ENCODE measurements at places on chromosomes 11 and 22.

GRCh38 chr11:19953909-19954308 is 206.4 kb downstream of the DBX1 start:
- no peak for DNase-seq

- no peak for DNase-seq
Measured at GRCh38 chr11:117612177-117612576, 184.8 kb downstream of the DSCAML1 start.

DNA sequence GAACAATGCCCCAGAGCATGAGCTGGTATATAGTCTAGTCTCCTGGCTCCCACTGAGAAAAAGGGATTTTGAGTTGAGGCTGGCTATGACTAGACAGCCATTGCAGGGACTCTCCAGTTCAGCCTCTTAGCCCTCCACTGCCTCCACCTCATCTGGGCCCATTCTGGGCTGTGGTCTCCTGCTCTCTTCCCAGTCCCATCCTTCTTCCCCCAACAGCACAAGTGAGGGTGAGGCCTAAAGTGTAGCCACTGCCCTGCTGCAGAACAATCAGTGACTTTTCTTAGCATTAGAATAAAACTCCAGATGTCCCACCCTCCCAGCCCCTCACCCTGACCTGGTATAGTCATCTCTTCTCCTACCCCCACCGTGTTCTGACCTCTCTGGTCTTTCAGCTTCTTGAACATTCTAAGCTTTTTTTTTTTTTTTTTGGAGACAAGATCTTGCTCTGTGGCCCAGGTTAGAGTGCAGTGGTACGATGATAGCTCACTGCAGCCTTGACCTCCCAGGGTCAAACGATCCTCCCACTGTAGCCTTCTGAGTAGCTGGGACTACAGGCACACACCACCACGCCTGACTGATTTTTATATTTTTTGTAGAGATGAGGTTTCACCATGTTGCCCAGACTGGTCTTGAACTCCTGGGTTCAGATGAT is 4.3 kb downstream of the MED15 start:
- DNase-seq: no peak

DNA sequence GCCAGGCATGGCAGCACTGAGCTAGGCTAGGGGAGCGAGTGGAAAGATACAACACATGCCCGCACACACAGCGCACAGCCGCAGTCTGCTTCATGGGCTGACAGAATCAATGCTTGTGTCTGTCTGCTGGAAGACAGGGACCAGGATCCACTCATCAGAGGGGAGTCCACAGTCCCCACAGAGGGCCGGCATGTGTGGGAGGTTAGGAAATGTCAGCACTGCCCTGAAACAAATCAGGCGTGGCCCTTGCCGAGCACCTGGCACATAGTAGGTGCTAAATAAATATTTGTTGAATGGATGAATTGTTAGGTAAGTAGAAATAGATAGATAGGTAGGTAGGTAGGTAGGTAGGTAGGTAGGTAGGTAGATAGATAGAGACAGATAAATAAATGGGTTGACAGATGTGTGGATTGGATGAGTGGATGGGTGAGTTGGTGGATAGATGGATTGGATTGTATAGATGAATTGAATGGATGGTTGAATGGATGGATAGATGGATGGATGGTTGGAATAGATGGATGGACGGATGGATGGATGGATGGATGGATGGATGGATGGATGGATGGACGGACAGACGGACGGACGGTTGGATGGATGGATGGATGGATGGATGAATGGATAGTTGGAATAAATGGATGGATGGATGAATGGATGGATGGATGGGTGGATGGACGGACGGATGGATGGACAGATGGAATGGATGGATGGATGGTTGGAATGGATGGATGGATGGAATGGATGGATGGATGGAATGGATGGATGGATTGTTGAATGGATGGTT is 3.3 kb downstream of the SLC22A12 start:
- DNase-seq: no peak

- DNase-seq: no peak
Measured at GRCh38 chr11:14082338-14082737, 119.8 kb downstream of the SPON1 start.

DNA sequence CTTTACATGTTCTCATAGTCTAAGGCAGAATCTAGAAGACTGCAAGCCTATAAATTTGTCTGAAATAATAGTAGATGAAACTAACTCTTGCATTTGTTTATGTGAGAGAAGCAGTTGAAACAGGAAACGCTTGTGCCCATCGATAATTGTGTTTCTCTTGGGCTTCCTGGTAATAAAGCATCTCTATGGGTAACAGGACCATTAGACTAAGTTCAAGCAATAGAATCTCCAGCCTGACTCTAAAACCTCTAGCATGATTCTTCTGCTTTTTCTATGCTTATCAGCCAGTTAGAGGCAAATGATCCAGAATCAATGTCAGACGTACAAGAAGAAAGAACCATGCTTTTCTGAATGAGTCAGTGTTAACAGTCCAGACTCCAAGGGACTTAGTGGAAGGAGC is 1734.4 kb downstream of the LRRC4C start:
- DNase-seq: no peak

DNA sequence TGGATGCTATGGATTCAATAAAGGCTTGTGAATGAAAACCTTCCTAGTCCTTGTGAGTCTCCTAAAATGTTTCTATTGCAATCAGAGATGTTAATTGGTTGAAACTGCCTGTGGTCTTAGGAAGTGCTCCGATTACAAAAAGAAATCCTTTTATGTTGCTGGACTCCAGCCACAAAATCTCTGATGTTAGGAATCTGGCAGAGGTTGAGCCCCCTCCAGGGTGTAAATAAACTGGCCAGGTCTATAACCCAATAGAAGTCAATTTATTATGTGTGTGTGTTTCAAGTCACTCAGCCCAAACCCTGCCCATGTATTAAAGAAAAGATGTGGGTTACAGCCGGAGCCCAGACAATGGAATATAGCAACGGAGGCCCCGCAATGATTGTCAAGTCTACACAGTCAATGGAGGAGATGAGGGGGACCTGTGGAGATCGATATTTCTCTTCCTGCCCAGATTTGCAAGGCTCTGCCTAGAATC is 218.1 kb upstream of the SORL1-AS1 start:
- DNase-seq: no peak

GRCh38 chr22:43011079-43011478 is 3.9 kb downstream of the PACSIN2 start:
- no peak for DNase-seq

- no peak for DNase-seq
Measured at GRCh38 chr22:48957311-48957986, 870.2 kb downstream of the BRD1 start.

DNA sequence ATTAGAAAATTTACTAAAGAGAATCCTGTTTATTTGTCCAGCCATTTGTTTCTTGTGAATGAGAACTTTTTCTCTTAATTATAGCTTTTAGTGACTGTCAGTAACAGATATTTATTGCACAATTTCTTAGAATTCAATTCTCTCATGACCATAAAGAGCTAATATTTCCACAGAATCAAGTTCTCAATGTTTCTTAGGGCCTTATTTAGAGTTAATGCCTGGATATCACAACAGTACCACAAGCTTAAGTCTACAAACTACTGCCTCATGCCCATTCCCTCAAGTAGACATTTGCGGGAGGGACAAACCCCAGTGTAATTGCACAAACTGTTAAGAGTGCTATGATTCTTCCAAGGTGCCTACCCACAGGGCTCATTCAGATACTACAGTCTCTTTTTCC is 199.7 kb upstream of the POU2AF2 start:
- DNase-seq: no peak

GRCh38 chr11:127966821-127967220 is 620.5 kb downstream of the ETS1 start:
- no peak for DNase-seq

DNA sequence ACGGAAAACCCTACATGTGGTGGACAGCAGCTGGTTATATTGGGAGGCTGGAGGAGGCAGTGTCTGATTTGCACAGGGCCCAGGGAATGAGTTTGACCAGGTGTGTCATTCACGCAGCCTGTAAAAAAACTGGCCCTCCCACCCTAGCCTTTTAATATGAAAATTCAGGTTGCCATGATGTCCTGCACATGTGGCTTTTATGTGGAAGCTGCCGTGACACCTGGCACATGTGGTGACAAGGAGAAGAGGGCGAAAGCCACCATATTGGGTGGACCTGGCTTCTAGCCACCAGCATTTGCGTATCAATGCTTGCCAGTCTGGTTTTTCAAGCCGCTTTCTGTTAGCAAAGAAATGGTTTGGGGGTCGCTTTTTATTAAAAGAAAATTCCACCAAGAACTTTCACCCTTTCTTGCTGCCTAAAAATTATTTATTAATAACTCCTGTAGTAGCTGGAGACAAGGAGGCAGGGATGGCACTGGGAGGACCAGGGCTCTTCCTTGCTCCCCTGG is 43.4 kb downstream of the ZNF280B start:
- no peak for DNase-seq

DNA sequence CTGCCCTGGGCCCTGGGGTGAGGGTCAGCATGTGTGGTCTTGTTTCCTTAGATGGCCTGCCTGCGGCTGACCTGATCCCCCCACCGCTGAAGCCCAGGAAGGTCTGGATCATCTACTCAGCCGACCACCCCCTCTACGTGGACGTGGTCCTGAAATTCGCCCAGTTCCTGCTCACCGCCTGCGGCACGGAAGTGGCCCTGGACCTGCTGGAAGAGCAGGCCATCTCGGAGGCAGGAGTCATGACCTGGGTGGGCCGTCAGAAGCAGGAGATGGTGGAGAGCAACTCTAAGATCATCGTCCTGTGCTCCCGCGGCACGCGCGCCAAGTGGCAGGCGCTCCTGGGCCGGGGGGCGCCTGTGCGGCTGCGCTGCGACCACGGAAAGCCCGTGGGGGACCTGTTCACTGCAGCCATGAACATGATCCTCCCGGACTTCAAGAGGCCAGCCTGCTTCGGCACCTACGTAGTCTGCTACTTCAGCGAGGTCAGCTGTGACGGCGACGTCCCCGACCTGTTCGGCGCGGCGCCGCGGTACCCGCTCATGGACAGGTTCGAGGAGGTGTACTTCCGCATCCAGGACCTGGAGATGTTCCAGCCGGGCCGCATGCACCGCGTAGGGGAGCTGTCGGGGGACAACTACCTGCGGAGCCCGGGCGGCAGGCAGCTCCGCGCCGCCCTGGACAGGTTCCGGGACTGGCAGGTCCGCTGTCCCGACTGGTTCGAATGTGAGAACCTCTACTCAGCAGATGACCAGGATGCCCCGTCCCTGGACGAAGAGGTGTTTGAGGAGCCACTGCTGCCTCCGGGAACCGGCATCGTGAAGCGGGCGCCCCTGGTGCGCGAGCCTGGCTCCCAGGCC is 12.7 kb downstream of the TMEM121B start:
- DNase-seq: no peak

GRCh38 chr22:21867528-21868266 is at the start of gene MAPK1:
TSS of gene MAPK1 (minus strand) at chr22:21867645. CDS start at chr22:21867440, 205 bp downstream.
- peak; percentile 90 for DNase-seq

DNA sequence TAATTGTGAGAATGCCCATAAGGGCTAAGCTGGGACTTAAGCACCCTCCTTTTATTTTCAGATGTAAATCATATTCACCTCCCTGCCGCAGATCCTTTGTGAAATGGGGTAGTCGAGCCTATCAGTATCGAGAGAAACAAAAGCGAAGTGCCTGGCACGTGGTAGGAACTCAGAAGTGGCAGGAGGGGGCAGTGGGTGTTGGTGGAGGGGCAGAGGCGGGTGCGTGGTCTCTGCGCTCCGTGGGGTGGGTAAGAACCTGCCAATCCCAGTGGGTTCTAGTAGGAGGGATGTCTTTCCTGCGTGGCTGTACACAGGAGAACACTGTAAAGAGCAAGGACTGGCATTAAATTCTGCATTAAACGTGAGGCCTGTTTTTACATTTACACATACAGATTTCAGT is 21.8 kb upstream of the PARVB start:
- no peak for DNase-seq

DNA sequence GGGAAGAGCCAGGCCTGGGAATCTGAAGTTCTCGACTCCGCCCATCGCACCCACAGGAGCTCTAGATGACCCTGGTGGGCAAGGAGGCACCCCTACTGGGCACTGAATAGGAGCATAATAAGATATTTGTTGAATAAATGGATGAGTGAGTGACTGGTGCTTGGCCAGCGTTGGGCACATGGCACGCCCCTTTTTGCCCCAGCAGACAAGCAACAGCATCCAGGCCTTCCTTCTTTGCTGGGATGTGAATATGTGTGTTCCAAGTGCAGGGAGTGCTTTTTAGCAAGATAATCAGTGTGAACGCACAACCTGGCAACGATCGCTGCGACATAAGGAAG is 443 bp upstream of the CELF1 start:
- DNase-seq: no peak

GRCh38 chr11:15918212-15918611 is 438.1 kb downstream of the SOX6 start:
- no peak for DNase-seq

GRCh38 chr11:2301631-2302305 is at the start of the genes C11orf21 and TSPAN32:
TSS of gene C11orf21 (minus strand) at chr11:2301918. CDS start at chr11:2301808, 110 bp downstream.
TSS of gene TSPAN32 (plus strand) at chr11:2302013. CDS start at chr11:2302150, 137 bp downstream.
- DNase-seq: peak; percentile 54

DNA sequence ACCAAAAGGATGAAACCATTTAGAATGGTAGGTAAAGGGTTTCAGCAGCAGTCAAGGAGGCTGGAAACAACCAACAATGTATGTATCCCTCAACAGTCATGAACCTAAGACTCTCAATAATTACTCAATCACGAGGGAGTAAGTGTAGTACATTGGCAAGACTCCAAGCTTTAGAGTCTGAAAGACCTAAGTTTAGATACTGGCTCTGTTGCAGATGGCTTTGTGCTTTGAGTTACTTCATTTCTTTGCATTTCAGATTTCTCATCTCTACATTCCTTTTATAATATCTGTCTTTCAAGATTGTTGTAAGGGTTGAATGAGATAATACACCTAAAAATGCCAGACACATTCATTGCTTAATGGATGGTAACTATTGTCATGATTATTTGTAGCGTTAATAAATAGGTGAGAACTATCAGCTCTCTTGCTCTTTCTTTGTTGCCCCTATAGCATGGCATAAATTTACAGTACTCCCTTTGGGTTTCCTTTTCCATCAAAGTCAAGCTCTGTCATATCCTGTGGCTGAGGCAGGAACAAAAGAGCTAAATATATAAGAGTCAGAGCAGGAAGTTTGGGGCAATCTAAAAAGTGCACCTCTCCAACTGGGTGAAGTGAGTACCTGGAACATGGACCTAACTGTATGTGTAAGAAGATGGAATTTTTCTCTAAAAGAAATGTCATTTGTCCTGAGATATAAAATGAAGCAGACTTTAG is 228.2 kb upstream of the ZC3H12C start:
- no peak for DNase-seq

GRCh38 chr11:66854231-66854661 is 2.6 kb upstream of the LRFN4 start:
- DNase-seq: no peak

DNA sequence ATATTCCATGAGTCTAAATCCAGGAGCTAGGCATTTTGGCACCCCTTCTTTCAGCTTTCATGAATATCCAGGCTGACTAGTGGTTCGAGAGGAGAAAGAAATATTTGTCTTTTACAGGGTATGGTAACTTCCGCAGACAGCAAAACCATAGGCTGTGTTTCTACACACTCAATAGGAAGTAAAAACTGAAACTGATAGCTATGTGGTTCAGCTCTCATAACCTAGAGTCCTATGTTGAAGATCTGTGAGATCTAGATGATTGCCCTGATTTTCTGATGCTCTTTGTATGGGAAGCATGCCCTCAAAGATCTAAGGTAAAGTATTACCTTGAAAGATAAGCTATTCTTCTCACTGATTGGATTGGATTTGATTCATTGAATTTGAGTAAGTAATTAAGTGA is 118.3 kb downstream of the CD44 start:
- DNase-seq: no peak

- no peak for DNase-seq
Measured at GRCh38 chr11:108927791-108928545, 263.1 kb downstream of the DDX10 start.
